ENCODE measurements at places on chromosomes 7 and 10. TPM values are rescaled to one million over a fixed set of nuclear protein-coding genes. Genes with fewer than 3 reads are reported as not detected.

NOM1 gene
- 25.1 TPM for total RNA-seq

OPN4 gene
- not detected for total RNA-seq

IGFBP3 gene
- 10.2 TPM for total RNA-seq

EFCAB10 gene
- not detected for total RNA-seq

All from pulmonary artery endothelial cell (primary cell).